ENCODE measurements at places on chromosomes 7 and 10.

DNA sequence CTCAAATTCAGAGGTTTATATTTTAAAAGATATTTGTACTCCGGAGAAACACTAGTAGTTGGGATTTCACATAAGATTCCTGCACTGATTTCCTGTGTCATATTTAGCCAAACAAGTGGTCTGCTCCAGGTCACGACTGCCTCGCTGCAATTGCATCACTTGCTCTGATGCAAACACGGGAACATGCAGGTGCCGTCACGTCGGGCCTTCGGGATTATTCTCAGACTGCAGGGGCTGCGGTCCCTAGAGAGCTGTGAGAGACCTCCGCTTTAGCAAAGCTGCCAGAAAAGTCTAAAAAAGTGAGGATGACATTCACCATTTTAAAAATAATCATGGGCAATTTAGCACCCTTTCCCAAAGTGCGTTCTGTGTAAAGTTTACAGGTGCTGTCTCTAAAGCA, 93.5 kb upstream of the DDC start:
- no peak for DNase-seq

- peak; percentile 28 for DNase-seq
Observed at GRCh38 chr10:4131407-4132215, 346.6 kb upstream of the KLF6 start.

GRCh38 chr10:90871279-90871765, 452 bp upstream of the RPP30 start:
- DNase-seq, result peak; percentile 17

GRCh38 chr10:80528185-80528700, 9.5 kb upstream of the SH2D4B start:
- no peak for DNase-seq

DNA sequence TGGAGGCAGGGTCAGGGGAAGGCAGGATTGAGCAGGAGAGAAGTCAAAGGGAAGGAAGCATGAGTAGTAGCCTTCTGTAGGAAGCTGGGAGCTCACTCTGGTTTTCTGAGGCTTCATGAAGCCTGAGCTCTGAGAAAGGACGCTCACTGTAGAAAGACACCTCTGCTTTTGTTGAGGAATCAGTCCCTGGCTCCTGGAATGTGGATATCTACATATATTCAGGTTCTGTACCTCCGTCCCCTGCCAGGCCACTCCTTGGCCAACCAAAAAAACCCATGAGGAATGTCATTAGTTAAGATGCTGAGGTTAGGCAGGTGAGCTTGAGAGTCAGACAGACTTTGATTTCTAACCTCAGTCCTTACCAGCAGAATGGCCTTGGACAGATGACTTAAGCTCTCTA, 283.5 kb upstream of the HABP2 start:
- no peak for DNase-seq

GRCh38 chr7:30879139-30880124, 32.2 kb upstream of the AQP1 start:
- DNase-seq, result no peak

DNA sequence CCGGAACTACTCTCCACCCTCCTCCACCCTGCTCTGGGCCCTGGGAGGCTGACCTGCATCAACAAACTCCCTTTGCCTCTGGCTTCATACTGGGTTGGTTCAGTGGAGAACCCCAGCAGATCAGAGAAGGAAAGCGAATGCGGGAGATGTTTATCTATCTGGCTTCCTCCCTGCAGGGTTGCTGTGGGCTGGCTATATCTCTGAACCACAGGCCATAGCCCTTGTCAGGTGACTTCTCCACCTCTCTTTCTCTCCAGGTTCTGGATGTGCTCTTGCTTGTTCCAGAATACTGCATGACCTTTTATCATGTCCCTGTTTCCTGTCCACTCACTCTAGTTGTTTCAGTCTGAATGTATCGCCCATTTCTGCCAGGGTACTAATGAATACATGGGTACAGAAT, 51.7 kb upstream of the IFRD1 start:
- no peak for DNase-seq

GRCh38 chr10:77016278-77016815, 621.3 kb downstream of the KCNMA1 start:
- no peak for DNase-seq

GRCh38 chr10:117165538-117166417, 27.7 kb upstream of the VAX1 start:
- DNase-seq, result no peak

DNA sequence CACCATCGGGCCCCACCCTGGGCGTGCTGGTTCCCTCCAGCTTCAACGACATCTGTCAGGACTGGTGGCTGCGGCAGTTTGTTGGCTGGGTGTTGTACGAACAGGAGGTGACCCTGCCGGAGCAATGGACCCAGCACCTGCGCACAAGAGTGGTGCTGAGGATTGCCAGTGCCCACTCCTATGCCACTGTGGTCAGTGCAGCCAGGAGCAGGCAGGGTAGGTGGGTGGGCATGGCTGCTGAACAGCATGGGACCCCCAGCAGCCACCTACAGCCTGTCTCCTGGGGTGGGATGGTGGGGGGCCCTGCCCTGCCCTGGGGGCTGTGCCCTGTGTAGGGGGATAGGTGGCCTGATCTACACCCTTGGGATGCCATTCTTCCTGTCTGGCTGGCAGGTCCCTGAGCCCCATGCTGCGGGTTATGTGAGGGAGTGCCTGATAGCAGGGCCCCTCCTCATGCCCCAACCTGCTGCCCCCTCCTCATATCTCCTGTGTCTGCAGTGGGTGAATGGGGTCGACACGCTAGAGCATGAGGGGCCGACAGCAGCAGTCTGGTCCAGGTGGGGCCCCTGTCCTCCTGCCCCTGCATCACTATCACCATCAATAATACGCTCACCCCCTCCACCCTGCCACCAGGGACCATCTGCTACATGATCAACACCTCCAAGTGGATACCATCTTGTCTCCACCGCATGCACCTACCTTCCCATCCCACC, 56.9 kb downstream of the ZNF727 start:
- no peak for DNase-seq

DNA sequence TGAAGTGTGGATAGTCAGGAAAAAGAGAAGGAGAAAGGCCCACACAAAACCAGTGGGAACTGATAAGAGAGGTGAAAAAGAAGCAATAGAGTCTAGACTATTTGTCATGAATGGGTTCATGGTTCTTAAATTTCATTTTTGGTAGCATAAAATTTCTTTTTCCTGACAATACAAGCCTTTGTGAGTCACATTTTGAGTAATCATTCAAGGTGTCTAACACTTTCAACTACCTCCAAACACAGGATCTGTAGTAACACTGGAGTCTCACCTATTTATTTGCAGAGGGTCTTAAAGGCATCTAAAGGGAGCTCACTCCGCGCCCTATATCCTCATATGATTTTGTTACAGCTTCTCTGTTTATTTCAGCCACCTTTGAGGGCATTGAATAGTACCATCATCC, 96.0 kb downstream of the SAMD9 start:
- no peak for DNase-seq

DNA sequence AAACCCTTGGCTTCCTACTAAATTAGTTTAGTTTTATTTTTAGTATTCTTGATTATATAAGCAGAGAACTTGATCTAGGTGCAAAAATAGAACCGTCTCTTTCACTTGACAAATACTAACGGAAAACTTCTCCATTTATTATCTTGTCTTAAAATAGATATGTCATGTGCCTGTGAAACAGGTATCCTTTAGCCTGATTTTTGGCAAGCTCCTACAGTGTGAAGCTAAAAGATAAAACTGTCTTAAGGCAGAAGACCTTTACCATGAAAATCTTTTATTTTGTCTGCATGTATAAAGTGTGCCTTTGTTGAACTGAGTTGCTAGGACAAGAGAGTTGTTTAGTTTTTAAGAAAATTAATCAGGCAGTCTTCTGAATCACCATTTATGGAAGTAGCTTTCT, 90.6 kb downstream of the CYP51A1 start:
- no peak for DNase-seq

- no peak for DNase-seq
Observed at GRCh38 chr7:112452102-112452888, 2.0 kb downstream of the IFRD1 start.

- no peak for DNase-seq
Observed at GRCh38 chr10:111289461-111289860, 212.6 kb downstream of the ADRA2A start.

- no peak for DNase-seq
Observed at GRCh38 chr10:55233090-55233489, 432.1 kb upstream of the PCDH15 start.

GRCh38 chr7:157442456-157442855, 105.7 kb downstream of the DNAJB6 start:
- no peak for DNase-seq

DNA sequence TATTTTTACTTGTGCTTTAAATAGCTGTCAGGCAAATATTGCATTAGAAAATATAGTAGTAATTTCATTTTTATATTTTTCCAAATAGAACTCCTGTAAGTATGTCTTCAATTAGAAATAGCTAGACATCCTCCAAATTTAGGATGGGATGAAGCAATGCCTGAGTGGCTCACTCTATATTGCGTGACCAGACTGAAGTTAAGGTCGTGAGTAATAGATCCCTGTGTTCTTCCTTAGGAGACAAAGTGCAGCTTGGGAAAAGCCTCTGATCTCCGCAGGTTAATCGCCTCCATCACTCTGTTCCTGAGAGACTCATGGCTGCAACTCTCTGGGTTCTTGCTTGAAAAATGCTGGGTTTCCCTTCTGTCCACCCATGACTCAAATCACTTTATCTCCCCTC, 484.8 kb upstream of the ANKRD30A start:
- DNase-seq, result no peak

DNA sequence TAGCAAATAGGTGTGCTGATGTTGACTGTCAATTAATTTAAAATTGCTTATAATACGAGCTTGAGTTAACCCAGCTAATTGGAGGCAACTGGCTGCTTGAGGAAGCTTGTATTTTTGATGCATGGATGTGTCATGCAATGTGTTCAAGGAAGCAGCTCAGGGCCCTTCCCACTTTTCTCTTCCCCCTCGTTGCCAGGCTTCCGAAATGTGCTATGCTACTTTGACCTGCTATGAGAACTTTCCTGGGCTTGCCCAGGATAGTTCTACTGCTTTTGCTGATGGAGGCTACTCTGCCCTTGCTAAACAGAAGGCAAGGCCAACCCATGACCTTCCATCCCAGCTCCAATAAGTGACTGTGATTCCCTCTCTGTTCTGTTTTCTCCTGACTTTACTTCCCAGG, 24.4 kb downstream of the PLCE1 start:
- DNase-seq, result no peak

- no peak for DNase-seq
Observed at GRCh38 chr10:113213035-113213434, 263.0 kb downstream of the TCF7L2 start.

DNA sequence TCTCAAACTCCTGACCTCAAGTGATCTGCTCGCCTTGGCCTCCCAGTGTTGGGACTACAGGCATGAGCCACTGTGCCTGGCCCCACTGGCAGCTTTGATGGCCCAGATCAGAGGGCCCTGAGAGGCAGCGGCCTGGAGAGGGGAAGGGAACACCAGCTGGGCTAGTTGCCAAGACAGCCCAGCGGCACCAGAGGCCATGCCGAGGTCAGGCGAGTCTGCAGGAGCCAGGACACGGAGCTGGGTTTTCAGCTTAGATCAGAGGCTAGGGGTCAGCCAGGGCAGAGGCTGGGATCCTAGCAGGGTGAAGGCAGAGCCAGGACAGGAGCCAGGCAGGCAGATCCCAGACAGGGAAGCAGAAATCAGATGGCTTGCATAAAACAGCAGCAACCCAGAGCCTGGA, 92.9 kb downstream of the MYL10 start:
- DNase-seq, result no peak

GRCh38 chr7:156827587-156828203, 65.3 kb downstream of the LMBR1 start:
- DNase-seq, result no peak

GRCh38 chr7:90188281-90188680, 23.3 kb upstream of the STEAP2 start:
- DNase-seq, result no peak

DNA sequence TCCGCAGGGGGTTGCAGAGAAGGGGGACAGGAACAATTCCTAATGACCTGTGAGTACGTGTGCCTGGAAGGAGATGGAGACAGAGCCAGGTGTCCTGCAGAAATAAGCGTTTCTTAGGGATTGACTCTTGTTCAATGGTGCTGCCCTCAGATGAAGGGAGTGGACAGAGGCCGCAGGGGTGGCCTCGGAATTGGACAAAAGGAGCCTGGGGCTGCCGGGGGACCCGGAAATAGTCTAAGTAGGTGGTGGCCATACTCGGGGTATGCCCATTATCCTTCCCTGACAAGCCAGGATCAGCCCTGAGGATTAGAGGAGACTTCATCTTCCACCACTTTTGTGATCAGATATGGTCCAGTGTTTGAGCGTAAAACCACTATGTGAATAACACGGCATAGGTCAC, 39.2 kb downstream of the ELFN1 start:
- DNase-seq, result no peak

- DNase-seq, result no peak
Observed at GRCh38 chr10:71337219-71337701, 18.2 kb downstream of the SLC29A3 start.

- no peak for DNase-seq
Observed at GRCh38 chr10:98910546-98910945, 325.1 kb downstream of the HPSE2 start.

DNA sequence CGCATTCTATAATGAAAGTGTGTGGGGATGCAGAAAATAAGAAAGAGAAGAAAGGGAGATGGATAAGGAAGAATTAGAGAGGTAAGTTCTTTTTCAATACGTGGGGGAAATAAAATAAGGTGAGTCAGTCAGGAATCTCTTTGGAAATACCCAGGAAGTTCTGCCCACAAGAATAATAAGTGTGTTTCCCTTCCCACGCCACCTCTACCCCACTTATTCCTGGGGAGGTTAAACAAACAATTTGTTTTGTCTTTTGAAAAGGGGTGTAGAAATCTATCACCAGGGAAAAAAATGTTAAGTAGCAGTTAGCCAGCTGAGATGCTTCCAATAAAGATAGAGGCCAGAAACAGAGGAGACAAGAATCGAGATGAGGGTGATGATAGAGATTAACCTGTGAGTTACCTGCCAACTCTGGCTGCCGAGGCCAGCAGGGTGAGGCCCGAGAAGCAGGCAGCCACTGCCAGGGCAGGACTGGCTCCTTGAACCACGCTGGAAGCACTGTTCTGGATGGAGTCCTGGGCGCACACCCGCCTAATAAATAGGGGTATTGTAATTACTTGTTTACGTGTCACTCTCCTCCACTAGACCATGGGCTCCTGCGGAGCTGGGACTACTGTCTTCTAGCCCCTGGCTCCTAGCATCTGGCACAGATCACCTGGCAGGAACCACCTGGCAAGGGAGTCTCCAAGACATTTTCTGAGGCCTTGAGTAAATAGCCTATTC, 191.3 kb downstream of the FGFR2 start:
- no peak for DNase-seq

DNA sequence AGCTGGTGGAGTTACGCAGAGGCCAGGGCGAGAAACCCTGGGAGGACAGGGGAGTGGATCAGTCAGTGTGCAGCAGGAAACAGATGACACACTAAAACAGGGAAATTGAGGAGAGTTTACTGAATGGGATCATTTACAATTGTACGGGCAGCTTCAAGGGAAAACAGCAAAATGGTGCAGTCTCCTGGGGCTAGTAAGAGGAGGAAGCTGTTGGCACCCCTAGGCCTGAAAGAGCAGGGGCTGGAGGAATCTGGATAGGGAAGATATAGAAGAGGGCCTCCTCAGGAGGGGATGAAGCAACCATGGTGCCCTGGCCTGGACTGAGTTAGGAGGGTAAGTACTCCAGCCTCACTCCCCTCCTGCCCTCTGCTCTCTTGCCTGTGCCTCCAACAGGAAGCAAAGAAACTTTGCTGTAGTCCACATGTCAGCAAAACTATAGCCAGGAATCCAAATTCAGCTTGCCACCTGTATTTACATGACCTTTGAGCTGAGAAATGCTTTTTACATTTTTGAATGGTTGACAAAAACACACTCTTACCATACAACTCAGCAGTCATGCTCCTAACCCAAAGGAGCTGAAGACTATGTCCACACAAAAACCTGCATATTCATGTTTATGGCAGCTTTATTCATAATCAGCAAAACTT, 52.3 kb upstream of the OPN4 start:
- DNase-seq, result no peak
